SJSA1 (cell line): ENCODE measurements at places on chromosomes 4 and X.
A peak's percentile ranks its signal among the peaks of the same experiment; 100 is the strongest.

DNA sequence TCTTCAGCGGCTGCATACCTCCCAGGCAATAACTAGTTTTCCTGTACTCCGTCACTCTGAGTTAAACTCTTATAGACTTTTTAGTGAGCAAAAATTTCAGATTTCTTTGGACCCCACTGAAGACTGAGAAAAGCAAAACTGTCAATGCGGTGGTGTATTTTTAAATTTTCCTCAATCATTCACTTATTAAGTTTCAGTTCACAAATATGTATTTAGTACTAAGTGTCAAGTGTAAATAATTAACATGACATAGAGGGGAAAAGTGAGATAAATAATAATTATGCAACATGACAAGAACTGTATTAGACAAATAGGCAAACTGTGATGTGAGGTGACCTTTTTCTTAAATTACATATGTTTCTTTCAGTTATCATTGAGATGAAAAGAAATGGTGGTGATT is 124.4 kb downstream of the NAF1 start:
- no peak for DNase-seq

GRCh38 chrX:150766351-150767044 is 73.3 kb downstream of the MTMR1 start:
- no peak for DNase-seq

DNA sequence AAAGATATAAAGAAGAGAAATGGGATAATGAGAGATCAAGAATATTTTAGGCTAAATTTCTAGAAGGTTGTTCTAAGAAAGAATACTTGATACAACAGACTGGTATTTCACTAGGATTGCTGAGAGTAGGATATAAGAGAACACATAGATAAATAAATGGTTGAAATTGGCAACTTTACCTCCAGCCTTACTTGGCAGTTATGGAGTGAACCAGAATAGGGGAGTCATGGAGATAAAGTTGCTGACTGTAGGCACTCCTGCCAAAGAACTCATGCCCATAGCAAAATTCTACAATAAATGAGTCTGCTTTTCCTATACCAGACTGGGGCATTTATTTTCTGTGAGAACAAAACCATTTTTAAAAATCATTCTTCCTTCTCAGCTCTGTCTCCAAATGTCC is 26.4 kb upstream of the MMRN1 start:
- no peak for DNase-seq

DNA sequence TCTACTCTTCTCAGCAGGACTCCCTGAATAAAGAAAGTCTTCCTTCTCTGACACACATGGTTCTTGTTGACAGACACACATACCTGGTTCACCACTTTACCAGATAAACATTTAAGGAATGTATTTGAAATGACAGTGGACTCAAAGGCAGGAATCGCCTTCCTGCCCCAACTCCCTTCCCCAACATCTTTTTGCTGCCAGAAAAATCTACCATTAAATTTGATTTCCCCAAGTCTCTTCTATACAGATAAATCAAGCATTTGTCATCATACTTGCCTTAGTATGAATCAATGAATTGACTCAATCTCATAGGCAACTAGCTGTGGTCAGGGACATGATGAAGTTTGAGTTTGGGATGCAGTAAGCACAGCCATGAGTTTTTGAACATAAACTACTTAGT is 23.3 kb upstream of the ANXA5 start:
- peak; percentile 39 for DNase-seq

DNA sequence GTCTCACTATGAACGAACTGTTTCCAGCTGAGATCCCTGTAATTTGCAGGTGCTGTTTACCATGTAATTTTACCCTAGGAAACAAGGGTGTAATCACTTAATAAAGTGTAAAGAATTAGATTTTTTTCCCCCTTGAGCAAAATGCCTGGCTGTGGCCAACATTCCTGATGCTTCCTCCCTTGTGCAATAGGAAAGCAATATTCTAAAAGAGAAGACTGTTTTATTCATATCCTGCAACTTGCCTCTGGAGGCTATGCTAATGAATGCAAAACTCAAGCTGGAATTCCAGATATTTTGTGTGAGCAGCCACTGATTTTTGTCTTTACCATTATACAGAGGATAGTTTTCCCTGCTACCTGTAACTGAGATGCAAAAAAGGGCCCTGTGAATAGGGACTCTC is 98.0 kb downstream of the AWAT2 start:
- no peak for DNase-seq

- DNase-seq, result peak; percentile 97
These were observed at the start of gene SCFD2 for GRCh38 chr4:53365486-53366300. Gene SCFD2, minus strand, starts transcription at chr4:53366061.

GRCh38 chr4:174873931-174874330 is 44.2 kb upstream of the ADAM29 start:
- no peak for DNase-seq

- no peak for DNase-seq
These were observed 56.9 kb upstream of the TLR3 start for GRCh38 chr4:186012071-186012470.

- DNase-seq, result no peak
These were observed 1391.1 kb downstream of the FAM133A start for GRCh38 chrX:95065151-95065550.

DNA sequence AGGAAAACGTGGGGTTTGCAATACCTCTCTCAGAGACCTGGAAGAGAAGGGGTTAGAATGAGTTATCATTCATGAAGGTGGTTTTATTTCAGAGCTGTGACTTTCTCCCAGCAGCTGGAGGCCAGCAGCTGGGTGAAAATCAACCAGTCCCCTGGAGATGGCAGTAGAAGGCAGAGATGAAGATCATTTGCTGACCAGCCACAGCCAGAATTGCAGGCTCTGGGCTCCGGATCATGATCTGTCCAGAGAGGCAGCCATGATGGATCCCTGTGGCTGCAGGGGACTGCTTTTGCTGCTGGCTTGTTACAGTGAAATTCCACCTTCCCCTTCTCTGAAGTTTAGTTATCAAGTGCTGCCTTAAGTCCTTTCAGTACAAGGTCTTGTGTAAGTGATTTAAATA is 46.9 kb upstream of the TAB3 start:
- no peak for DNase-seq

- no peak for DNase-seq
These were observed 72.2 kb upstream of the ATP6AP2 start for GRCh38 chrX:40508560-40508959.

DNA sequence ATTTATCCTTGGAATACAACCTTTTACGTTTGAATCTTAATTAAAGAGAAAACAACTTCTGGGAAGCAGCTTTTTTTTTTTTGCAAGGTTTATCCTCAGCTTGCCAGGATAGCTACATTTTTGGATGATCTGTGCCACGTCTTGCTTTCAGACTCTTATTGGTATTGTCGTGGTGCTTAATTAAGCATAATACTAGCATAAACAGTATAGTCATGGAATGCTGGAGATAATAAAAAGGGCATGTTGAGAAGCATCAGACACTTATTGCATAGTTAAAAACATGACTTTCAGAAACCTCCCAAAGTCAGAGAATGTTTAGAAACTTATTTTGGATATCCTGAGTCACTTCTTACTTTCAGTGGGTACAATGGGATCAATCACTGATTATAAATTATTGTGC is 77.0 kb downstream of the PALLD start:
- DNase-seq, result no peak

GRCh38 chrX:37349221-37350033 is at the start of gene PRRG1:
Gene PRRG1, plus strand, starts transcription at chrX:37349364. Its CDS starts 56,886 bp downstream, at chrX:37406250.
- DNase-seq, result peak; percentile 60

DNA sequence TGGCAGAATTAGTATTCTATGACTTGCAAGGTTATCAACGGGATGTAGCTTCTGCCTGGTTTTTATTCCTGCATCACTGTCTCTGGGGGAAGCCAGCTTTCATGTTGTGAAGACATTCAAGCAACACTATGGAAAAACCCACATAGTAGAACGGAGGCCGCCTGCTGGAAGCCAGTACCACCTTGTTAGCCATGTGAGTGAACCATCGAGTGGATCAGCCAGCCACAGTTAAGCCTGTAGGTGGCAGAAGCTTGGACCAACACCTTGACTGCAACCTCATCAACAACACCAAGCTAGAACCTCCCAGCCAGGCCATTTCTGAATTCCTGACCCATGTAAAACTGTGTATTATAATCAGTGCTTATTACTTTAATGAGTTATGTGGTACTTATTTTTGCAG is 538.2 kb downstream of the KCNIP4 start:
- no peak for DNase-seq

- peak; percentile 76 for DNase-seq
These were observed 117.8 kb upstream of the NOCT start for GRCh38 chr4:138897811-138898226.

- no peak for DNase-seq
These were observed 84.8 kb downstream of the AKAP4 start for GRCh38 chrX:50115973-50116372.

GRCh38 chr4:93960450-93960849 is 131.9 kb downstream of the ATOH1 start:
- no peak for DNase-seq

DNA sequence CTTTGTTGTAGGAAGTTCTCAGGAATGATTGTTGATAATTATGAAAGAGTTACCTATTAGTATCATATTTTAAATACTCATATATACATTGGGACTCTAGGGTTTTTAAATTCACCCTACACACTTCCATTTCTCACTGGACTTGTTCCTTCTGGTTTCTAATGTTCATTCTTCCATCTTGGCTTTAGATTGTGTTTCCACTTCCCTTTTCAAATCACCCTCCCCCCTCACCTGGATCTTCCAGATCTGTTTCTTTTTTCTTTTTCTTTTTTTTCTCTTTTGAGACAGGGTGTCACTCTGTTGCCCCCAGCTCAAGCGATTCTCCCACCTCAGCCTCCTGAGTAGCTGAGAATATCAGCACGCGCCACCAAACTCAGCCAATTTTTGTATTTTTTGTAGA is 6.7 kb upstream of the KIT start:
- no peak for DNase-seq

DNA sequence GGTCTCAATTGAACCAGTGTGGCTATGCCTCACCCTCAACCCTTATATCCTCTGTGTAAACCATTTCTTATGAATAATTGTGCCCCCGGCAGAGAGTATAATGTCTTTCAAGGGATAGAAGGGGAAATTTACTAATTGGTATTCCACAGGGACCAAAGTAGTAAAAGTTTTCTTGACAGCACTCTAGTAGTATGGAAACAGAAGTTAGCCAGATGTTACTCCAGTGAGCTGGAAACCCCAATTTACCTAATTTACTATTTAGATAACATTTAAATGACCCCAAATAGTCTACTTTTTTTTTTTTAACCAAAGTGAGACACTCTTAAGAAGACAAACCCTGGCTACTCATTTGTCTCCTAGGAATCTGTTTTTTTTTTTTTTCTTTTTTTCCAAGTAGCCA is 32.3 kb downstream of the DTHD1 start:
- DNase-seq, result no peak

- no peak for DNase-seq
These were observed 227.4 kb downstream of the MAPK10 start for GRCh38 chr4:86132468-86132867.

DNA sequence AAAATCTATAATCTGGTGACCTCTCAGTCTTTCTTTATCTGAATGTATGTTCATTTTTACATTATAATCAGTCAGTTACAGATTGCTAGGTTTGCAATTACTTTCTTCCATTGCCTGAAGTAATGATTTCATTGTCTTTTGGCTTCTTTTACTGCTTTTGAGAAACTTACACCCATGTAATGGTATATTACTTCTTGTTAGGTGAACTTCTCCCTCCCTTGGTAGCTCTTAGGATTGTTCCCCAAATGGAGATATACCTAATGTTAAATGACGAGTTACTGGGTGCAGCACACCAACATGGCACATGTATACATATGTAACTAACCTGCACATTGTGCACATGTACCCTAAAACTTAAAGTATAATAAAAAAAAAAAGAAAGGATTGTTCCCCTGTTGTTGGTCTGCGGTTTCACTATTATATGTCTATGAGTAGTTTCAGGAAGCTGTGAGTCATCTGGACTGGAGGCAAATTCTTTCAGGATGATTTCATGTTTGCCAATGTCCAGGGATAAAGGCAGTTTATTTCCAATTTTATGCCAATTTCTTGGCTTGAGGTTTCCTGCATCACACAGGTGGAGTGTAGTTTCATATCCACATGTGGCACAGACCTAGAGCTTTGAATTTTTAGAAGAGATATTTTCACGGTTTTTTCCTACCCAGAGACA is 21.8 kb downstream of the SPANXC start:
- DNase-seq, result peak; percentile 45

DNA sequence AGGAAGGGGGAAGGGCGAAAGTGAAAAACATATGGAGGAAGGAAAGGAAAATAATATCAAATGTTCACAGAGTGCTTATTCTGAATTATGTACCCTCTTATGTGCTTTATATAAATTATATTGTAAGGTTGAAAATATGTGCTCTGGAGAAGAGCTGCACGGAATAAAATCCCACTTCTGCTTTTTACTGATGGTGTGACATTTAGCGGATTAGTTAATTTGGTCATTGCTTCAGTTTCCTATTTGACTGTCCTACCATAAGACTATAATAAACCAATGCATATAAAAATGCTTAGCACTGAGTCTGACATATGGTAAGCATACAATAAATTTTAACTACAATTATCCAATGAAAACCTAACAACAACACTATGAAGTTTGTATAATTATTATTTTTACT is 86.2 kb downstream of the NPFFR2 start:
- no peak for DNase-seq

- DNase-seq, result no peak
These were observed 361.5 kb upstream of the FMR1 start for GRCh38 chrX:147550217-147550616.

- DNase-seq, result peak; percentile 37
These were observed 33.7 kb upstream of the FGF13 start for GRCh38 chrX:138745196-138745595.

DNA sequence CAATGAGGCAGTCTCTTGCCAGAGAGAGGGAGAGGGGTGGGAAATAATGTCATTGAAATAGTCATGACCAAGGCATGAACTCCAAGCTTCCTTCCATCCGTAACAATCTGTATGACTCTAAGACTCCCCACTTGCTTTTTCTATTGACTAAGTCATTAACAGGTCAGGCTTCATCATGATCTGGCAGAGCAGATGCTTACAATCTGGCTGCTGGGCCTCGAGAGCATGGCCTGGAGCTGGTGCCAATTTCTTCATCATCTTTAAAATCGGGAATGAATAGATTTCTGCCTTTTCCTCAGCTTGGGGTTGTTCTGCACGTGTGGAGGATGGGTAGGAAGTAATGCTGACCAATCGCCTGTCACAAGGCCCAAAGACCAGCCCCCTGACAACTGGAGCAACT is 280.6 kb upstream of the CLNK start:
- DNase-seq, result no peak

DNA sequence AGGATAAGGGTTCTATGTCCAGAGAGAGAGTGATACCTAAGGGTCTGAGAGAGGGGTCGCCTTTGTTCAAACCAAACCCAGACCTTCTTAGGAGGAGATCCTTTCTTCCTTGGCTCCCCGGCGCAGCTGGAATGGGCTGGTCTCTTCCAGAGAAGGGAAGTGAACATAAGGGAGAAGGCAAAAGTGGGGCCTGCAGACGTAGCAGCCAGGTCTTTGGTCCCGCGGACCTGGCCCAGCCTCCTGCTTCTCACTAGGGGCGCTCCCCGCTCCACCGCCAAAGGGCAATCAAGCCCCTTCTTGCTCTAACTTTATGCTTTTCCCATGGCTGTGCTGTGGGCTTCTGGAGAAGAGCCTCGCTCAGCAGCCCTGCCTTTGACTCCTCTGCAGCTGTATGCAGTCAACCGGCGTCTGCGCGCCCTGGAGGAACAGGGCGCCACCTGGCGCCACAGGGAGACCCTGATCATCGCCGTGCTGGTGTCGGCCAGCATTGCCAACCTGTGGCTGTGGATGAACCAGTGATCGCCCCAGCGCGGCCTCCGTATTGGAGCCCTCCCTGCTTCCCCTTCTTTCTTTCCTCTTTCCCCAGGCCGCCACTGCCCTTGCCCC is 6.5 kb downstream of the FATE1 start:
- no peak for DNase-seq

- no peak for DNase-seq
These were observed 41.3 kb downstream of the KLHL5 start for GRCh38 chr4:39103291-39103690.

- DNase-seq, result no peak
These were observed 171.9 kb downstream of the DCTD start for GRCh38 chr4:182745237-182745636.
